NCI-H2107 (cell line): ENCODE measurements at places on chromosomes 12 and 14.

GRCh38 chr14:30077946-30078345 is 150.3 kb upstream of the PRKD1 start:
- DNase-seq: no peak

DNA sequence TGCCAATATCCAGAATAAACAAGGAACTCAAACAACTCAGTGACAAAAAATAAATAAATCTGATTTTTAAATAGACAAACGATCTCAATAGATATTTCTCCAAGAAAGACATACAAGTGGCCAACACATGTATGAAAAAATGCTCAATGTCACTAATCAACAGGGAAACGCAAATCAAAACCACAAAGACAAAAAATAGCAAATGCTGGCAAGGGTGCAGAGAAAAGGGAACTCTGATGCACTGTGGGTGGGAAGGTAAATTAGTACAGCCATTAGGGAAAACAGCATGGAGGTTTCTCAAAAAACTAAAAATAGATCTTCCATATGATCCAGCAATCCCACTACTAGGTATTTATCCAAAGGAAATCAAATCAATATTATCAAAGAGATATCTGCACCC is 3.5 kb upstream of the EIF5 start:
- no peak for DNase-seq

DNA sequence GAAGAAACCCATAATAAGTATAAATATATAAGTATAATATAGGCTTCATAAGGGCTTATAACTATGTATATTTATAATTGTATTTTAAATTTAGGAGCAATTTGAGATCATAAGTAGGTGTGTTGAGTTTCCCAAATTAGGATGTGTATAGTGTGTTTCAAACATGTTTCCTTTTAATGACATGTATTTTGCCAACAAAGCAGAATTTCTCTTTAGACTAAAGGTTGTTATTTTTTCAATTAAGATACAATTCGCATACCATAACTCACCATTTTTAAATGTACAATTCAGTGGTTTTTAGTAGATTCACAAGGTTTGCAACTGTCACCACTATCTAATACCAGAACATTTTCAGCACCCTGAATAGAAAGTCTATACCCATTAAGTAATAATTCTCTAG is 7.7 kb upstream of the ARL1 start:
- DNase-seq: no peak

DNA sequence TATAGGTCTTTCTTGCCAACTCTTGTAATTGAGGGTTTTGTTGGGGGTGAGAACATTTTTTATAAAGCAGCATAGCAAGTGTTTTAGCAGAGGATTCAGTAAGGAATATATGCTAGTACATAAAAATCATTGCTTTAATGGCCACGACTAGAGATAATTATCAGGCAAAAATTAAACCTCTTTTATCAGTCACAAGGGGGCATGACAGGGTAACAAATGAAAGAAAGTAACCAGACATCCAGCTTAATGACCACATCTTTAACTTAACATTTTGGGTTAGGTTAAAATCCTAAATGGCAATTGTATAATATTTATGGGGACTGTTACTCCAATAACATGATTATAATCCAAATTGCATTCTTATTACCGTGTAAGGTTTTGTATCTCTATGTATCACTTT is 119.6 kb downstream of the LRRIQ1 start:
- DNase-seq: no peak

GRCh38 chr14:96614481-96614881 is 112.3 kb downstream of the PAPOLA start:
- DNase-seq: peak; percentile 51

DNA sequence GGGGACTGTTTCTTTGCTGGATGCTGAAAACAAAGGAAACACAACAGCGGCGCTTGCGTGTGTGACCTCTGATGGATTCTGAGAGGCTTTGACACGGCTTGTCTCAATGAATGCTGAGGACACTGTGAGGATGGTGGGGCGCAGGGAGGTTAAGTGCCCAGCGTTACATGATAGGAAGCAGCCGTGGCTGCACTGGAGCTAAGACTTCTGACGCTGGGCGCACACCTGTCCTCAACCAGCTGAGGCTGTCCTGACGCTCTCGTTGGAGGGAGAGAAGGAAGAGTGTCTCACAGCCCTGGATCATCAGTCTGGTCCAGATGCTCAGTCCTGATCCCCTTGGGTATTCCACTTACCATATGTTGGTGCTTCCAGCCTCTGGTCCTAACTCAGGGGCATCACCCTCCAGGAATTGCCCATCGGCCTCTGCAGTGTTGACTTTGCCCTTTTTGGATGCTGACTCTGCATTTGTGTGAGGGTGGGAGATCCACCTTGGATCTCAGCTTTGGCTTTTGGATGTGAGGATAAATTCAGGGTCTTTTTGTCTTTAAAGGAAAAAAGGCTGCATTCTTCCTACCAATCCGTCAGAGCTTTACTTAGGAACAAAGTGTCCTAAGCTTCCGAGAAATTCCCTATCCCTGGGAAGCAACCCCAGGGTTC is 125.2 kb downstream of the ZNF664 start:
- DNase-seq: no peak

DNA sequence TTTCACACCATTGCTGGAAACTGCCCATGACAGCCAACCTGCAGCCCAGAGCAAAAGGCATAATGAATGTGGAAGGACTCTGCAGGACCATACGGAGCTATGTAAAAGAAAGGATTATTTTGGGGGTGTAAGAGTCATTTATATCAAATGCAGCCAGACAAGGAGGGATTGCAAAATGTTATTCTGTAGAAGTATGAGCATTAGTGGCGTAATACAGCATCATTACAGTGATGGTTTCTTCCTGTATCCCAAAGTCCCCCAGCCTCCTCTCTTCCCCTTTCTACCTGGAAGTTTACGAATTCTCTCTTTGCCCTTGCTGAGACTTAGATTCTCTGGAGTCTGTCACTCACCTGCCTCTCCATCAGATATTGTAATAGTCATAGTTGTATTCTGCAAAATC is 89.9 kb downstream of the BORCS5 start:
- no peak for DNase-seq

DNA sequence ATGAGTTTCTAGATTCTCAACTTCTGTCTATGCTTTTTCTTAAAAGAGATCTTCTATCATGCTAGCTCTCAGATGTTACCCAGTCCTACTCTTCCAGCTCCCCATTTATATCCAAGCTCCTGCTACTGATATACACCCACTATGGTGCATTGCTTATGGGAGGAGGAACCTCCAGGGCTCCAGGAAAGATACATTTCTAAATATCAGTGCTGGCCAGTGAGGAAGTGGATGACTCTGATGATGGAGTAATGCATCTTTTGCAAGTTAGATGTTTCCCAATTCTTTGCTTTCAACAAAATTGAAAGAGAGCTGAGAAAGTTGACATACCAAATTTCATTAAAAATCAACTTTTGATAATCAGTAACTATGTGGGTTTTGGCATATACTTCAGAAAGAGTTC is 105.7 kb upstream of the RESF1 start:
- no peak for DNase-seq

DNA sequence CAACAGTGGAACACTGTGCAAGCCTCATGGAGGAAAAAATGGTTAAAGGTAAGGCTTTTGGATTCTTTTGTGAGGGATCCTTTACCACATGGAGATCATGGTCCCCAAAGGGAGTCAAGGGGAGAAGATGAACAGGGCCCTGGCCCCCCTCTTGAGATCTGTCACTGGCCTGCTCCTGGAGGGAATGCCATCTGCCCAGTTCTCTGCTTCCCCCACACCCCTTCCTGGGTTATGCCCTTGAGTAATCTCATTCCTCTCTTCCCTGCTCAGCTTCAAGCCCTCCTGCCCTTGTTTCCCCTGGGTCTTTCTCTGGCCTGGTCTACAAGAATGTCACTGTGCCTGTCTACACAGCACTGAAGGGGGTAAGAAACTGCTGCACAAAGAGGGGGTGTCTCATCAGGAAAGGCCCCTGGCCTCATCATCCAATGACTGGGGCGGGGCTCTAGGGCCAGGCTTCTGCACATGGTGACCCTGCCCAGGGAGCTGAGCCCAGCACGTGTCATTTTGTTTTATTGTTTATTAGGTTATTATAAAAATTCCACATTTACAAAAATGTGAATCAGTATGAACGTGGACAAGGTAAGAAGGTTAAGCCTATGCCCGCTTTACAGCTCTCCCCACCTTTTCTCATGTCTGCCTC is 30.3 kb downstream of the PIGH start:
- no peak for DNase-seq
